Stimulated activated CD8-positive, alpha-beta memory T cell treated with anti-CD3 and anti-CD28 coated beads, Interleukin-15, amount 100 ng/mL, for 48 hours (primary cell): ENCODE measurements at places on chromosomes 7 and 10.
A peak's percentile ranks its signal among the peaks of the same experiment; 100 is the strongest.

DNA sequence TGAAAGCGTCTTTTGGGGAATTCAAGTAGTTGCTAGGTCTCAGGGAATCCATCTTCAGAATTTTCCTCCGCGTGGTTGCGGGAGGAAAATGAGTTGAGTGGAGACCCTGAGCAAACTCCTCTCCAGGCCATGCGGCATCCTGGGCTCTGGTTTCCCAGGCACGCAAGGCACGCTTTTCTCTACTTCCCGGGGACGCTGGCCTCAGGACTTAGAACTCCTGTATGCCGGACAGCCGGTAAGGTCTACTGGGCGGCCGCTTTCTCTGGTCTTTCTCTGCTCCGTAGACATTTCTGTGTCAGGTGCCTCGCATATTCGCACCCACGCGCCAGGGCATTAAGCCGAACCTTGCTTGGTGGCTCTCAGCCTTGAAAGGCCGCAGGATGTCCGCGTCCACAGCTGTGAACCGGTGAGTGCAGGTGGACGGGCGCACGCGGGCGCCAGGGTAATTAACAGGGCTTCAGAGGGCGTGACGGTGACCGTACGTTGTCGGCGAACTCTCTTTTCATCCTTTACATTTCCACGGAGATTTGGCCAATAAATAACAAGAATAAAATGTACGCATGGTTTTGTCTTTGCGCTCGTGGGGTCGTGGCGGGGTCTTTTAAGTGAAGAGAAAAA, 992 bp upstream of the RBM20 start:
- no peak for DNase-seq

DNA sequence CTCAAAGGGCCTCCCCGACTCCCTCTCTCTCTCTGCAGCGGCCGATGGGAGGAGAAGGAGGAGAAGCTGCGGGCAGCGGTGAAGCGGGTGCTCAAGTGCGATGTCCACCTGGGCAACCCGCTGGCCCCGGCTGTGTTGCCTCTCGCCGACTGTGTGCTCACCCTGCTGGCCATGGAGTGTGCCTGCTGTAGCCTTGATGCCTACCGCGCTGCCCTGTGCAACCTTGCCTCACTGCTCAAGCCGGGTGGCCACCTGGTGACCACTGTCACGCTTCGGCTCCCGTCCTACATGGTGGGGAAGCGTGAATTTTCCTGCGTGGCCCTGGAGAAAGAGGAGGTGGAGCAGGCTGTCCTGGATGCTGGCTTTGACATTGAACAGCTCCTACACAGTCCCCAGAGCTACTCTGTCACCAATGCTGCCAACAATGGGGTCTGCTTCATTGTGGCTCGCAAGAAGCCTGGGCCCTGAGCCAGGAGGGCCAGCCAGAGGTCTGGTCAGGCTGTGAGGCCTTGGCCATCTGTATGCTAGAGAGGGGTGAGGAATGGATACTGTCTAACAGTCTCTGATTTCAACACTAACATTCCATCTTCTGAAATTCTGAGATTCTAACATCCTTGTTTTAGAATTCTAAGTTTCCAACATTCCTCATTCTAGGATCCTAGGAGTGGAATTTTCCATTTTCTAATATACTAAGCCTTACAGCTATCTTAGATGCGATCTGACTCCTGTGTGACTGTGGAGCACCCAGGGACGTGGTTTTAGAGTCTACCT, 3.6 kb downstream of the INMT start:
- DNase-seq: no peak

GRCh38 chr7:66758950-66759628, 18.6 kb downstream of the RABGEF1 start:
- peak; percentile 26 for DNase-seq

- DNase-seq: no peak
These were observed 49.7 kb downstream of the ZMYND11 start for GRCh38 chr10:184911-185310.

GRCh38 chr7:56009695-56010094, 41.5 kb downstream of the PSPH start:
- DNase-seq: no peak

GRCh38 chr10:30154561-30154960, 95.2 kb upstream of the JCAD start:
- no peak for DNase-seq

GRCh38 chr10:120946497-120946896, 95.3 kb downstream of the WDR11 start:
- no peak for DNase-seq

- DNase-seq: no peak
These were observed 1.4 kb downstream of the MXI1 start for GRCh38 chr10:110208614-110209453.

- peak; percentile 9 for DNase-seq
These were observed 160.0 kb downstream of the SLIT1 start for GRCh38 chr10:97025613-97026242.

DNA sequence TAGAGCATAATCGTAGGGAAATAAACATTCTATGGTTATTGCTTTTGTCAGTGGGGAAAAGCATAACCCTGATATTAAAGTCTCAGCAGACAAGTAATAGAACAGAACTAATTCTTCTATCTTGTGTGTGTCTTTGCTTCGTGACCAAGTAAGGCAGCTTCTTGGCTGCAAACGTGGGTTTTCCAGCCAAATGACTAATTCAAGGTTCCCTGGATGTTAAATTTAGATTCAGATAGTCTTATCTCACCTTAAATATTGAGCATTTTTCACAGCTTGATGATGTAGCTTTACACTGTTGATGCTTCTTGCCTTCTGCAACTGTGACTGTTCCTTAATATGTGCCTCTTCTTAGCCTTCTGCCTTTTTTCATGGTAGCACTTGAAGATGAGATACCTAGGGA, 113.0 kb downstream of the EXOC4 start:
- DNase-seq: no peak

DNA sequence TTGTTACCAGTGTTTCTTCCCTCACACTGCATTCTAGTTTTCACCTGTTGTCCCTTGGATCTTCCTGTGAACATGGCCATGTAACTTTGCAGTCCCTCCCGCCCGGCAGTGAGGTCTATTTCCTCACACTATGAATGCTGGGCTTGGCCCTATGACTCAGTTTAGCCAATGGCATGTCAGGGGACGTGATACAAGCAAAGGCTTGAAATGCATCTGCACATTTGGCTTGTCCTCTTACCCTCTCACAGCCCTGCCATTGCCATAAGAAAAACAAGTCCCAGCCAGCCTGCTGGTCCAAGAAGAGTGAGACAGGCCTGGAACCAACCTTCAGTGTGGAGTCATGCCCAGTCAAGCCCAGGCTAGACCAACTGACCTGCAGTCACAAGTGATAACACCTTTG, 17.1 kb upstream of the EZH2 start:
- DNase-seq: no peak

GRCh38 chr10:63480237-63480636, 14.5 kb upstream of the JMJD1C start:
- DNase-seq: no peak

DNA sequence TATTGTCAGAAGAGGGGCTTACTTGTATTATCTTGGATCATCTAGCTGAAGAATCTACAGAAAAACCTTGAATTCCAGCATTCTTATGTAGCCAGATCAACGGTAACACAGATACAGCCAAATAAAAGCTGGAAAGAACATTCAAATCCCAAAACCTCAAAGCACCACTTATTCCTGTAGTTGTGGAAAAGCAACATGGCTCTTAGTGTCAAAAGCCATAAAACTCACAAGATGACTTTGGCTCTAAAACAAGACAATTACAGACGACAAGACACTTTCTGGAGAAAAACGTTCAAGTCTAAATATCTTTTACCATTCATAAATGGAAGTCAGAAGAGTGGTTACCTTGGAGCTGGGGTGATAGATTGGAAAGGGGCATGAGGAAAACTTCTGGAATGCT, 173.0 kb downstream of the HERPUD2 start:
- no peak for DNase-seq

DNA sequence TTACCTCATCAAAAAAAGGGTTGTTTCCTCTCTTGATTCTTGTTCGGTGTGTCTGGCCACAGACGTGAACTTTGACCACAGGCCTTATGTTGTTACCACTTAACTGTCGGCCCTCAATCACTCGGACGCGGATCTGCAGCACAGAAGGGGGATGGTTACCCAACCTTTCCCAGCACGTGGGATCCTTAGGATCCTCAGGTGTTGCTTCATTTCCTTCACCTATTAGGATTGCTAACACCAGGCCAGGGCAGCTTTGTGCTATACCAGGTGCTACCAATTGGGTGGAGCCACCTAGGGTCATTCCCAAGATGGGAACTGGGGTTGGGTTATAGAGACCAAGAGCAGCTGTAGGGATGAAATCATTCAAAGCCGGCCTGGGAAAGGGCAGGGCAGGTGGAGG, 73.4 kb downstream of the MYOF start:
- DNase-seq: no peak

DNA sequence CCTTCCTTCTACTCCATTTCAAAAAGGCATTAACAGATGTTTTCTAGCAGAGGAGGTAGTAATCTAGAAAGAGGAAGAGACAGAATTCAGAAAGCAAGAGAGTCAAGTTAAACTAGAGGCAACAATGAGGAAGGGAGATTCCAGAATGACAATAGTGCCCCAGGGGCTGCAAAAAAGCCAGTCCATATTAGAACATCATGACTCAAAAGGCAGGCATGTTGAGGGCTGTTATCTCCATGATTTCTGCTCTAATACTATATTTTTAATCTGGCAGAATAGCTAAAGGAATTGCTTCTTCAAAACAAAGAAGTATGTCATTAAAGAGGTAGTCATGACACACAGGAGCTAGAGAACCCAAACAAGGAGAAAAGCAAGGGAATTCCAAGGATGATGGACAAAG, 599.6 kb downstream of the INHBA start:
- DNase-seq: no peak

- no peak for DNase-seq
These were observed 3.4 kb upstream of the NT5C2 start for GRCh38 chr10:103196516-103196915.

DNA sequence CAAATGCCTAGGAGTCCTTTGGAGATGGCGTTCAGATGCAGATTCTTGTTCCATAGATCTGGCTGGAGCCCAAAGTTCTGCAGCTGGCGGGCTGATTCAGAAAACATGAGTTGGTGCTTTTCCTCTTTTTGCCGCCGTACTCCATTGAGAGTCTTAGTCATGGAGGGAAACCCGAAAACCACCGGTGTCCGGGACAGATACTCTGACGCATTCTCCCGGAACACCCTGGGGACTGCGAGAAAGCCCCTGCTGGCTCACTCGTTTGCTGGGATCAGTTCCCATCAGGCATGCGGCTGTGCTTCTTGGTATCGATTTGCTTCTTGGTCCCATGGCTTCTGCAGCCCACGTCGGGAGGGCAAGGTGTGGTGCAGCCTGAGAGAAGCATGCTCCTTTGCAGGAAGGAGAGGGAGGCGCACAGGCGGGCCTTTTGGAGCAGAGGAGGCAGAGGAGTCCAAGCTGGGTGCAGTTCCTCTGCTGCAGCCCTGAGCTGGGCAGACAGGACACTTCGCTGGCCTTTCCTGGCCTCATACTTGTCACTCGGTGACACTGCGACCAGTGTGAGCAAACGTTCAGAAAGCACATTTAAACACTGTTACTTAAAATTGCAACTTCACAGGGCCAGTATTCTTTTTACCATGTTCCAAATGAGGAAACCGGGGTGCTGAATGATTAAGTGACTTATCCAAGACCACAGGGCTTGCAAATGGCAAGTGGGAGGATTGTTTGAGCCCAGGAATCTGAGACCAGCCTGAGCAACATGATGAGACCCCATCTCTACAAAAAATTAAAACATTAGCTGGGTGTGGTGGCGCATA, 30.6 kb upstream of the PFKFB3 start:
- no peak for DNase-seq

GRCh38 chr7:144006029-144006691, 6.0 kb downstream of the OR6B1 start:
- no peak for DNase-seq

DNA sequence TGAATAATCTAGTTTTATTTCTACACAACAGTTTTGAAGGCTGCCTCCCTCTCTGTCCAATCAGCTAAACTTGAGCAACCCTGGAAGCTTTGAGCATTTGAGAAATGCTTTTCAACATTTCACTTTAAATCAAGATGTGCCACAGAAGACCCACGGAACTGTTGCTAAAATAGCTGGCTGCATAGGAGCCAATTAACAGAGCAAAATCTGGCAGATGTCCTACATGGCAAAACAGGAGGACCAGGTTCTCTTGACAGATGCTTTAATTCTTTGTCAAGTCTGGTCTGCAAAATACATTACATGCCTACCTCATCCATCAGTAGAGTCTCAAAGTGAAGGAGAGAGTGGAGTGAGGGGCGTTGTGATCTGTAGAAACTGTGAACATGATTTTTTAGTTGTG, 185.9 kb downstream of the DPY19L1 start:
- no peak for DNase-seq
